ENCODE measurements at places on chromosomes 16 and 17.

DNA sequence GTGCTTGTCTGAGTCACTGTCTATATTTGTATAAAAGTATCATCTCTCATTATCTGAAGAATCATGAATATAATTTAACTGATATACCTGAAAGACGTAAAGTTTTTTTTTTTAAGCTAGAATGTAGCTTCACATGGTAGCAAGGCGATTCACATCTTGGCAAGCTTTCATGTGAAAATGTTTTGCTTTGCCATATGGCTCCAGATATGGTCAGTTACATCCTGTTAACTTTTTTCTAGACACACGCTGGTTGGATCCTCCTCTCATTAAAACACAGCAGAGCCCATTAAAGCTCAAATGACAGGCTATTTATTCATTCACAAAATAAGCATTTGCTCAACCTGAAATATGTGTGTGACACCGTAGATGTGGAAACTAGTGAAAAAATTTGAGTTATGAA lies 412.8 kb downstream of the KIF2B start:
- DNase-seq = no peak

- DNase-seq = no peak
These were observed 6.8 kb downstream of the GAN start for GRCh38 chr16:81321536-81321935.

DNA sequence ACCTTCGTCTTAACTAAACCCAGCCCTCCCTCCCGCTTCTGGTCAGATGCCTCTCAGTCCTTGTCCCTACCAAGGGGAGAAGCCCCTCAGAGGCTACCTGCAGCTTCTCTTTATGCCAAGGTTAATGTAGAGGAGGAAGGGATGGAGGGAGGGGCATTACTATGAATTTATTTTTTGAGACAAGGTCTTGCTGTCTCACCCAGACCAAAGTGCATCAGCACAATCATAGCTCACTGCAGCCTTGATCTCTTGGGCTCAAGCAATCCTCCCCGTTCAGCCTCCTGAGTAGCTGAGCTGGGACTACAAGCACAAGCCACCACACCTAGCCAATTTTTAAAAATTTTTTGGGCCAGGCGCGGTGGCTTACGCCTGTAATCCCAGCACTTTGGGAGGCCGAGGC lies 15.3 kb downstream of the EPOP start:
- DNase-seq = no peak

- peak; percentile 61 for DNase-seq
These were observed 83.9 kb downstream of the HIC1 start for GRCh38 chr17:2138761-2139160.

DNA sequence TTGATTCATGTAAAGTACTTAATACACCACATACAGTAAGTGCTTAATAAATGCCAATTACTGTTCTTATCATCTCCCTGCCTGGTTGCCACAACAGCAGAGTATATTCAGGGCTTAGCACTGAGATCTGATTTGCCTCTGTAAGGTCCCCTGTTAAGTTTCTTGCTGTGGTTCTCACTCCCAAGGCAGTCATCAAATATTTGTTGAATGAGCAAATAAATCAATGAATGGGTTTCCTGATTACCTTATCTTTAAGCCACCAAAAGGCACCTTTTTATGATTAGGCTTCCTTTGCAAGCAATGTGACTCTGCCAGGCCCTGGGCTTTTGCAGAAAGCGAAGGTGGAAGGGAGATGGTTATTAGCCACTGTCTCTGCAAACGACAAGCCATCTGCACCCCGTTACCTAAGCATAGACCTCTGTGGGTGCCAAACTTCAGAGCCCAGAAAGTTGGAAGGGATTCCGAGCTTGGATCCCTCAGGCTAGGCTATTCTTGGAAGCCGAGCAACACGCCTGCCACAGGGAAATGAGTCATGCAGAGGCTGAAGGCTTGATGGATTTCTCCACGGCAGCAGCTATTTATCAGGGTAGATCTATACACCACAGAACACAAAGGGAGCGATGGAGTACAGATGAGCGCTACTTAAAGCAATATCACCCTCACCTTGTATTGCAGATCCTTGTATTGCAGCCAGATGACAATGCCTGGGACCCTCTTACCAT lies 102.0 kb downstream of the GRIN2A start:
- no peak for DNase-seq

DNA sequence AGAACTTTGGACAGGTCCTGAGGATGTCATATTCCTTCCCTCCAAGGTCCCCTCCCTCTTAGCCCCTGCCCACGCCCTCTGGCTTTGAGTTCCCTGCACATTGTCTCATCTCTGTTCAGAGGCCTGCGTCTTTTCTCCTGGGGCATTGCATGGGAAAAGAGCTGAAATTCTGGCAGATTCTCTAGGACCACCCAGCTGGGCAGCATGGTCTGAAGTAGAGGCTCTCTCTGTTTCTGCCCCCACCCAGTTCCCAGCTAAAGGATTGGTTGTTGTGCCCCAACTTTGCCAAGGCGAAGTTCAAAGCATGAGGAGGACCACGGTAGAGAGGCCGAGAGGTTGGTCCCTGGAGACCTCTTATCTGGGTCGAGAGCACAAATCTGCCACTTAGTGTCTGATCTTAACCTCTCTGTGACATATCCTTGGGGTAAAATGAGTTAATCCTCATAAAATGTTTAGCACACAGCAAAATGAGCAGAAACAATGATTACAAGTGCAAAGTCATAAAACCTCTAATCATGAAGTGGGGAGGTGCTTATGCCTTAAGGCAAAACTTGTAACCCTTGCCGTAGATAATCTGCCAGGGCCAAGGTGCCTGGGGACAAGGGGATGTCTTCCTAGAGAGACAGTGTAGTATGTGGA lies 2.4 kb downstream of the ABAT start:
- no peak for DNase-seq

DNA sequence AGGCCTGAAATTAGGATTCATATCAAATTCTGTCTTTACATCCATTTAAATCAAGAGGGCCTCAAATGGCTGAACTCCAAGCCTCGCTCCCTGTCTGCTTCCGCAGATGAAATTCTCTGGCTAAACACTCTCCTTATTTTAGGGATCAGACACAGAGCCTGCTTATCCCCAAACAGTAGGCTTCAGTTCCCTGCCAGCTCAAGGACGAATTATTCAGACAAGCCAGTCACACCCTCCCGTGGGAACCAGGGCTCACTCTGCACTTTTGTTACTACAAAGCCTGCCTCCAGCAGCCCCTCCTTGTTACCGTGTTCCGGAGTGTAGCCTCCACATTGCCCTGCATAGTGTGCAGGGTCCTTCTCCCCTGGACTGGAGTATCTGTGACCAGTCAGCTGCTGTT lies 46.6 kb upstream of the LCMT1 start:
- no peak for DNase-seq

DNA sequence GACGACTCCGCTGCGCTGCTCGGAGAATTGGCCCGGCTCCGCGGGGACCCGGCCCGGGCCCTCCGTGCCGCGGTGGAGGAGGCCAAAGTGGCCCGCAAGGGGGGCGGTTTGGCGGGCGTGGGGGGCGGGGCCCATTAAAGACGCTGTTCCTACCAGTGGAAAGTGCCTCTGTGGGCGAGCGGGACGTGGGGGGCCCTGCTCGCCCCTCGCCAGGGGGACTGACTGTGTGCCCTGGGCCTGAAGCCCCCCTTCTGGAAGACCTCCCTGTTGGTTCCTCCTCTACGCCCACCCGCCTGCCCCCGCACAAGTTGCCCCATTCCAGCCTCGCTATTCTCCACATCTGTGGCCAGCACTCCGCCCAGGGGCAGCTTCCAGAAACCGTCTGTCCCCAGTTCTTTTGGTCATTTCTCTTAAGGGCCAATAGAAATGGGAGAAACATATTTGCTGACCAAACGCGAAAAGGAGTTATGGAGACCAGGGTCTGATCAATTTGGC lies 1.9 kb upstream of the FGF11 start:
- DNase-seq = no peak

Measured in bone marrow (tissue), 2 donors.